ENCODE measurements at places on chromosomes 13 and 19.

- DNase-seq = no peak
Measured at GRCh38 chr13:110465696-110466095, 95.8 kb downstream of the RAB20 start.

DNA sequence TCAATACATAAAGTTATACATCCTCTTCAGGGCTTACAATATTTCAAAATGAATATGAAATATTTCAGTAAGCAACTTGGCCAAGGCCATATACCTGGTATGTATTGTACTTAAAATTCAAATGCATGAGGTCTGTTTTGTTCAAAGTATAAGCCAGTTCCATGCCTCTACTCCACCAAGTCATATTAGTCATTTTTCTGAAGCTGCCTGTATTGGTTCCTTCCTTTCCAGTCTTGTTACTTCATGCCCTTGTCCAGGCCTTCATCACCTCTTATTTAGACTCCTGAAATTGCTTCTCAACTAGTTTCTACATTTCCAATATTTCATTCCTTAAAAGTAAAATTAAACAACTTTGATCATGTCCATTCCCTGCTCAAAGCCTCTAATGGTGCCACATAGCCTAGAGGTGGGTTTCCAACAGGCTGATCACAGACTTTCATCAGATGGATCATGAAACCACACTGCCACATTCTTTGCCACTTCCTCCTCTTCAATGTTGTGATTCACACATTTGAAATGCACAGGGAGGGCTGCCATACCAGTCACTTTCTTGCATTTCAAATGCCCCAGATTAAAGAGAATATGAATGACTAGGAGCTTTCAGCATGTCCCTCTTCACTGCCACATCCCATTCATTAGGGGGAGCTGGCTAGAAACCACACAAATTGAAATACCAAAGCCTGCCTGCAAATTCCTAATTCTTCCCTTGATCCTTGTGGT, 424.1 kb upstream of the DACH1 start:
- no peak for DNase-seq

GRCh38 chr19:7544626-7545025, 9.1 kb downstream of the PNPLA6 start:
- no peak for DNase-seq

DNA sequence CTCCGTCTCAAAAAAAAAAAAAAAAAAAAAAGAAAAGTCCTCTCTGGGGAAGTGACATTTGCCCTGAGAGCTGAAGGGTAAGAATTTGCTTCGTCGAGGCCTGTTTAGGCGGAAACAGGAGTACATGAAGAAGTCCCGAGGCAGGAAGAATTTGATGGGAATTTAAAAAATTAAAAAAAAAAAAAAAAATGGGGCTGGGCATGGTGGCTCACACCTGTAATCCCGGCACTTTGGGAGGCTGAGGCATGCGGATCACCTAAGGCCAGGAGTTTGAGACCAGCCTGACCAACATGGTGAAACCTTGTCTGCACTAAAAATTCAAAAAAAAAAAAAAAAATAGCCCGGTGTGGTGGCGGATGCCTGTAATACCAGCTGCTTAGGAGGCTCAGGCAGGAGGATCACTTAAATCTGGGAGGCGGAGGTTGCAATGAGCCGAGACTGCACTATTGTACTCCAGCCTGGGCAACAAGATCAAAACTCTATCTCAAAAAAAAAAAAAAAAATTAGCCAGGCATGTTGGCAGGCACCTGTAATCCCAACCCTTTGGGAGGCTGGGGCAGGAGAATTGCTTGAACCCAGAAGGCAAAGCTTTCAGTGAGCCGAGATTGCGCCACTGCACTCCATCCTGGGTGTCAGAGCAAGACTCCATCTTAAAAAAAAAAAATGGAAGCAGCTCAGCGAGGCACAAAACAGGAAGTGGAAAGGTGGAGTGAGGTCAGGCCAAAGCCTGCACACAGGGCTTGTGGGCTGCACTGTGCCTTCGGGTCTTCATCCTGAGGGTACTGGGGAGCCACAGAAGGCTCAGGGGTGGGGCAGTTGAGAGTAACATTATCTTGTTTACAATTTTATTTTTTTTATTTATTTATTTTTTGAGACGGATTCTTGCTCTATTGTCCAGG, 4.9 kb downstream of the BAX start:
- no peak for DNase-seq

DNA sequence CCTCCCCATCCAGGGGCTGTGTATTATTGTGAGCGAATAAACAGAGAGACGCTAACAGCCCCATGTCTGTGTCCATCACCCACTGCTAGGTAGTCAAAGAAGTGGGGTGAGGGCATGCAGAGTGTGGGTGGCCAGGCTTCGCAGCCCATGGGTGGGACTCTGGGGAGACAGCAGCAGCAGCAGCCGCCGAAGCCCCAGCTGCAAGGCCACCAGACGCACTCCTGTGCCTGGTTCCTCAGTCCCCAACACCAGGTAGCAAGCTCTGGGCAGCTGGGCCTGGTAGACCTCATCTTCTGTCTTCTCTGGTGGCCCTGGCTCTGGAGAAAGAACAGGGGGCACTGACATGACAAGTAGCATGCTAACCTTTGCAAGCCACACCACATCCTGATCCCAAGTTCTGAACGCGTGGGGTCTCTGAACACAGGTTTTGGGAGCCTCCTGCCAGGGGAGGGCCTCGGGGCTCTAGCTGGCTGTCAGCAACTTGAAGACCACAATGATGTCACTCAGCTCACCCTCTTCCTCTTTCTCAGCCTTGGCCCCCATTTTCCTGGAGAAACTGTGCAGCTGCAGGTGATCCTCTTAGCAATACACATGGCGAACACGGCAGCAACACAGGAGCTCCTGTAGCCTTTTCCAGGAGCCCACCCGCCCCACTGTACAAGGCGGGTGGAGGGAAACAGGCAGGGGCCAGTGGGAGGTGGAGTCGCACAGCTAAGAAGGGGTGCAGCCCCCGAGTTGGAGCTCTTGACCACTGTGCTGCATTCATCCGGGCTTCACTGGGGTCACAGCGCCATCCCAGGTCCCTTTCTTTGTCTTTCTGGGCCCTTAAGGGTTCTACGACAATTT, 5.8 kb downstream of the FUZ start:
- no peak for DNase-seq

- DNase-seq = no peak
Measured at GRCh38 chr13:29688193-29688592, 92.7 kb upstream of the SLC7A1 start.

- peak; percentile 87 for DNase-seq
Measured at GRCh38 chr19:45038931-45039893, at the start of gene CLASRP. Gene CLASRP (plus strand): TSS chr19:45039045. CDS start chr19:45040213, 1,168 bp downstream.

- DNase-seq = peak; percentile 59
Measured at GRCh38 chr13:52195401-52195837, 36.0 kb upstream of the NEK3 start.

GRCh38 chr19:12000152-12000981, 35.1 kb downstream of the ZNF433 start:
- no peak for DNase-seq

DNA sequence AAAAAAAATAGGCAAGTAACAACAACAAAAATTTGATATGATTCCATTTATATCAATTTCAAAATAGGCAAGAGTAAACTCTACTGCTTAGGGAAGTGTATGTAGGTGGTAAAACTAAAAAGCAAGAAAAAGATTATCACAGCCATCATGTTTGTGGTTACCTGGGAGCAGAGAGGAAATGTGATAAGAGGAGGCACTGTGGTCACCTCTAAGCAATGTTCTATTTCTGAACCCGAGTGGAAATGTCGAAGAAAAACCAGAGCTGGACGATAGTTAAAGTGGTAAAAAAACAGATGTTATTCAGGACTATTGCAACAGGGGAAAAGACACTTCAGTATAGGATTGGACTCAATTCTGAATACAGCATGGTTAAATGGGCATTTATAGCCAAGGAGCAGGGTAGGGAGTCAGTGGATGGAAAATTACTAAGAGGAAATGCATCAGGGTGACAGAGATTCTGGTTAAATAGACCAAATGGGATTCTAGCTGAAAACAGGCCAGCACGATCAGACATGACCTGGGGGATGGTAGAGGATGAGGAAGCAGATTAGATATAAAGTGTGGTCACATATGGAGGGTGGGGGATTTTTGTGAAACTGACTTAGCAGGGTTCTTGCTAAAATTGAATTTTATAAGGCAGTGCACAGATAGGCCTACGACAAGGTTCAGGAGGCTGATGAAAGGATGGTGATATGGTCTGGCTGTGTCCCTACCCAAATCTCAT, 6.0 kb upstream of the TEX30 start:
- peak; percentile 76 for DNase-seq

DNA sequence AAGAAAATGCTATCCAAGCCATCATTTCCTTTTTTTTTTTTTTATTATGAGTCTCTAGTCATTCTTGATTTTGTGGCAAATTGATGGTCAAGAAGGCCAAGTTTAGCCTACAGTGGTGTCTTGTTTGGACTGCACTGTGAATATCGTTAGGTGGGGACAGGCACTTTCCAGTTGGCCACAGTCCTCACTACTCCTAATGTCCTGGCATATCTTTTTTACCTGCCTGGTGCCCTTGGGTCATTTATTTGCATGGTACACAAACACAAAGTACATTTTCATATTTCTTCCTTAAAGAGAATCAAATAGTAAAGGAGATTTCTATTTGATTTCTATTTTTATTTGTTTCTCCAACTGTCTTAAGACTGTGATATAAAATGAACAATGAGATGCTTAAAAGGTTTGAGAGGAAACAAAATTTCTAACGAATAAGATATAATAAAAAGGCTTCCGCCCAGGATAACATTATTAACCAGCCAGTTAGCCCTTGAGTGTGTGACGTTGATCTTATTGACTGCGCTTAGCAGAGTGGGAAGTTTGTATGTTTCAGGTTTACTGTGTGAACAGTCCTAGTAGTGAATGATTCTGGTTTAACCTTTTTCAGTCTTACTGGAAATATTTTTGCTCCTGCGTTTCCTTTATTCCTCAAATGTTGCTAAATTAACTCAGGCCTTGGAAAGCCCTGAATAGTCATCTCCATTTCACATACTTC, 312.0 kb downstream of the ATP8A2 start:
- DNase-seq = no peak

GRCh38 chr19:58374200-58374599, 6.6 kb downstream of the ZNF837 start:
- DNase-seq = no peak

DNA sequence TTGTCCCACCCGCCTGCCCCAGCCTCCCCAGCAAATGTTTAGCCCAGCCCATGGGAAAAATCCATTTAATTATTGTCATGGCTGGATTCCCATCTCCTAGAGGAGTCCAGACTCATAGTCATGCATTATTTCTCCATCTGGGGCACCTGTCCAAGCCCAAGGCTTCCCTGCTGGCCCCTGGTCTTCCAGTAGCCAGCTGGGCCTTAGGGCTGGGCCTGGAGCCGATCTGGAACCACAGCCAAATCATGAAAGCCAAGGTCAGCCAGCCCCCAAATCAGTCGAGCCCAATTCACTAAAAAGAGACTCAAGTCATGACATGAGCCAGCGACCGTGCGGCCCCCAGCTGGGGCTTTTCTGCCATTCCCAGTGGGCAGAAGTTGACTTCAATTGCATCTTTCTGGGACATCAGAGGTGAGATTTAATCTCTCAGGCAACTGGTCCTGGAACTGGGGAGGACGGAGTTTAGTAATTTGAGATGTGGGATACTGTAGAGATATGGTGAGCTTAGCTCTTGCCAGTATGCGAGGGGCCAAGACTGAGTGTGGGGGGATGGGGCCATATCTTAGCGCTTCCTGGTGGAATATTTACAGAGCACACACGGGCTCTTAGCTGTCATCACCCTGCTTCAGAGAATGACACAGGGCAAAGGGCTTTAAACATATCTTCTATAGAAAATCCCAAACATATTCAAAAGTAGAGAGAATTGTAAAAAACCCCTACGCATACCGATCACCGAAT, 9.4 kb upstream of the PGLYRP2 start:
- no peak for DNase-seq

DNA sequence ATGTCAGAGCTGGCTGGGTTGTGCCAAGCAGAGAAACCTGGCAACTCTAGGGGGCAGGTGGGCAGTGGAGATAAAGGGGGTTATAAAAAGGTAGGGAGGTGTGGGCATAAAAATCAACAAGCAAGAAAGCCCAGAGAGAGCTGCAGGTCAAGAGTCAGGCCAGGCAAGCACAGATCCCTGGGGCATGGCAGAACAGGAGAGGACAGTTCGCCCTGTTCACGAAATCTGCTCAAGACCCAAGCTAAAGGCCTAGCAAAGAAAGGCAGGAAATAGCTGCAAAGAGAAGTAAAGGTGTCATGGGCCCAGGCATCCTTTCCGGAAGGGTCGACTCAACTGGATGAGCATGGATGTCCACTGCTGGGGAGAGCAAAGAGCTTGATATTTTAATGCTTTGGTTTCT, 3.4 kb downstream of the MBNL2 start:
- DNase-seq = no peak

GRCh38 chr19:33492090-33492489, 29.5 kb downstream of the PEPD start:
- no peak for DNase-seq

DNA sequence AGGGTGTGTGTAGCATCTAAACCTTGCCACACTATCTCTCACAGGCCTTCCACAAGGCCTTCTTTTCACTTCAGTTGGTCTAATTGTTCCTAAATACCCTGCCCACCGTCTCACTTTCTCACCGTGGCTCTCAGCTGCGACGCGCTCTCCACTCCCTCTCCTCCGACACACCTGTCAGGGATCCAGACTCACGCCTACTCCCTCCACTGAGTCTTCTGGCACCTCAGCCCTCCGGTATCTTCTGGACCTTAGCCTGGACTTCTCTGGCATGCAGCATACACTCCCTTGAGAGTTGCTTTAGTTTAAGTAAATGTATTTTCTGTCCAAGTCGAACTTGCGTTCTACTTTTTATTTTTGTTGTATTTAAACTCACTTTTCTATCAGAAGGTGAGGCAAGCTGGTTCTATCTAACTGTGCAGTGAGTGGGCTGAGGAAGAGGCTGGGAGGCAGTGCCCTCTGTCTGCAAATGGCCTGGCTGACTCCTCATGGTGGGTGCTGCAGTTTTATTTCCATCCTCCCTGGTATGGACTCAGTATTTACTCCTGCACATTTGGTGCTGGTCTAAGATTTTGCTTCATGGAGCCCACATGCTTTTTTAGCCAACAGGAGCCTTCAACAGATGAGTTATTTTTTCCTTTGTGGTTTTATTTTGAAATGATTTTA, 28.5 kb upstream of the ARGLU1 start:
- DNase-seq = no peak

GRCh38 chr13:71046360-71047079, 820.5 kb downstream of the DACH1 start:
- DNase-seq = no peak

DNA sequence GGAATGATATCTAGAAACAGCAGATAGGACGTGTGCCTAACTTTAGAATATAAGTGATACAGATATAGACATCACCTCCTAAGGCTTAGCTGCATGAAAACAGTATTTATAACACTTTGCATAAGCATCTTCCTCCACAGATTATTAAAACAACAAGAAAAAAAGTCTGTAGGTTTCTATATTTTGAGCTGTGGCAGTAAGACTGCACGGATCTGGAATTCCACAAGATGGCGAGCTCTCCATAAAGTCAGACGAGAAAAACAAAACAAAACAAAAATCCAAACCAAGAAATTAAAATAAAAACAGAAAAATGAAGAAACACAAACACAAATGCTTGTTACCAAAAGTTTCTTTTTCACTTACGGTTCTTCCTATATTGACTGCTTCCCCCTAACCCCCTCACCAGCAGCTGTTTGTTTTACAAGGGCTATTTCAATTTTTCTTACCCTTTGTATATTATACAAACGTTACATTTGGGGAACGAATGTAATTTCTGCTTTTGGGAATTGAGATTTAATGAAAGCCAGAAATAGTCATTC, 285.8 kb downstream of the MYO16 start:
- DNase-seq = no peak

- DNase-seq = no peak
Measured at GRCh38 chr13:109394311-109394988, 391.9 kb downstream of the IRS2 start.
